ENCODE measurements at places on chromosomes 5 and 9. TPM values are rescaled to one million over a fixed set of nuclear protein-coding genes. Genes with fewer than 3 reads are reported as not detected.

GRCh38 chr5:53087621-53088121 lies 21.9 kb downstream of the MOCS2 start:
- no peak for DNase-seq
- H3K27me3 ChIP-seq = peaks cover 5% of the 10 kb centered on the region
- no peaks in the 10 kb centered on the region for H3K36me3 ChIP-seq

GRCh38 chr5:97534166-97534565 lies 351.1 kb upstream of the RIOK2 start:
- no peaks in the 10 kb centered on the region for H3K36me3 ChIP-seq
- H3K27me3 ChIP-seq = no peaks in the 10 kb centered on the region
- H3K4me3 ChIP-seq = no peak overlapping the region
- no peak overlapping the region for H3K27ac ChIP-seq
- H3K4me1 ChIP-seq = no peaks in the 10 kb centered on the region
- DNase-seq = peak; percentile 9

GRCh38 chr5:59264639-59265245 lies 628.8 kb downstream of the PDE4D start:
- no peak overlapping the region for H3K4me3 ChIP-seq
- H3K4me1 ChIP-seq = no peaks in the 10 kb centered on the region
- no peaks in the 10 kb centered on the region for H3K36me3 ChIP-seq
- DNase-seq = no peak

- H3K27me3 ChIP-seq = no peaks in the 10 kb centered on the region
- H3K36me3 ChIP-seq = no peaks in the 10 kb centered on the region
- H3K4me1 ChIP-seq = no peaks in the 10 kb centered on the region
- H3K27ac ChIP-seq = no peak overlapping the region
- DNase-seq = no peak
These were observed 14.7 kb upstream of the FGF1 start for GRCh38 chr5:142700566-142700965.

The STK32A gene
- not detected for total RNA-seq

The LCP2 gene
- total RNA-seq = 24.1 TPM
